ENCODE measurements at places on chromosomes 5 and 9. TPM values are rescaled to one million over a fixed set of nuclear protein-coding genes. Genes with fewer than 3 reads are reported as not detected.
A peak's percentile ranks its signal among the peaks of the same experiment; 100 is the strongest.

The HACD4 gene
- total RNA-seq: 3.3 TPM

DNA sequence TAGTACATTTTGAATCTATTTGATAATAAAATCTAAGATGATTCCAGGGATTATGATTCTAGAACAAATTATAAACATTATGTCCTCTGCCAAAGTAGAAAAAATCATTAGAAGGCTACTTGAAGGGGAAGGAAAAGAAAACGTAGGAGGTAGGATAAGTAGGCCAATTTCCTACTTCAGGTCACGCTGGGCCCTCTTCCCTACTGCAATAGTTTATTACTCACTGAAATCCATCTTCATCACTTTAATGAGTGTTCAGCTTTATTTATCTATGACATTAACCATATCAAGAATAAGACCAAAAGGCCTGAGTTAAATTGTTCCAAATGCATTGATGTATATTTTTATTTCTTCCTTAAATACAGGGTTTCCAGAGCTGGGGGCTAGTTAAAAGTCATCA is 21.6 kb downstream of the SLC28A3 start:
- no peak for DNase-seq

DNA sequence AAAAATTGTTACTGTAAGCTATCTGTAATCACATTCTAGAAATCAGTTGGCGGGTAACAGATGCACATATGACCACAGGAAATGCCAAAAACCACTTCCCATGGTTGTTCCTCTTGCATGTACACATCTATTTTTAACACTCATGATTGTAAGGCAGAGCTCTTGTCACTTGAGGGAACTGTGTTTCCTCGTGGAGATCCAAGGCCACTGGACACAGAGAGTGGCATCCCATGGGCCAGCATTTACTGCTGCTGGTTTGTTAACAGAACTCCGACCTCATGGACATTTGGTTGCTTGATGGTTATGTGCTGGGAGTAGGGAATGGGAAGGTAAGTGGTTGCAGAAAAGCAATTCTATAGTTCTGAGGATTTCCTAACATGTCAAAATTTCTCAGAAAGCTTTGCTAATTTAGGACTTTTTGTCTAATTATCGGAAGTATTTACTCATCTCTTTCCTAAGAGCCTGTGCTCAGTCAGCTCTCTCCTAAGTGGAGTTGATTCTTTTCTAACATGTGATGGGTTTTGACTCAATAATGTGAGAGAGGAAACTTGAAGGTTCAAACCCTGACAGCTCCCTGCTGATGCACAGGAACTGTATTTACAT is 202.0 kb upstream of the NR3C1 start:
- peak; percentile 14 for DNase-seq

- DNase-seq: no peak
These were observed 6.1 kb downstream of the RORB start for GRCh38 chr9:74503219-74503618.

The PCDHA12 gene
- total RNA-seq: 0.55 TPM

The HRH2 gene
- total RNA-seq: 0.20 TPM

The CHSY3 gene
- total RNA-seq: 0.60 TPM

DNA sequence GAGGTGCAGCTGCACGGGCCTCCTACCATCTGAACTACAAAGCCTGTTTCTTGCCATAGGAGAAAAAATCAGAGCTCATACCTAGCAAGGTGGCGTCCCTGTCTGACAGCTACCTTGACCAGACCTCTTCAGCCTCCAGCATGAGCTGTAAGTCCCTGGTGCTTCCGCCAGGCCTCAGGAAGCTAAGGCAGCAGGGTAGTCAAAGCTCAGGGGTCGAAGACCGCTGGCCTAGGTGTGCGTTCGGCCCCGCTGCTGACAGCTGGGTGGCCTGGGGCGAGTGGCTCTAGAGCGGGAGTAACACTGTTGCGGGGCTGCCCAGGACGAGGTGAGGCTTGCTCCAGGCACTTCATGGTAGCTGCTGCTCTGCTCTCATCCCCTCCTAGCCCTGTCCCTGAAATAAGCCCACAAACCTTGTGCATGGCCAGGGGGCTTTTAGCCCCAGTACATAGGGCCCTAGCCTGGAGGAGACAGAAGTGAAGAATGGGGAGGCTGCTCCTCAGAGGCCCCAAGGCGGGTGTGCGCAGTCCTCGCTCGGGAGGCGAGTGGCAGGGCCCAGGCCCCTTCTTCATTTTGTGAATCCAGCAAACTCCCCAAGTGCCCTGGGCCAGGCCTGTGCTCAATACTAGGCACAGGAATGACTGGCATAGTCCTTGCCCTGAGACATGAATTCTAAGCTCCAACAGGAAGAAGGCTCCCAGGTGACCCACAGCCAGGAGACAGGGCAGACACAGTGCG is 5.4 kb downstream of the TOR2A start:
- DNase-seq: no peak

GRCh38 chr9:124164811-124165210 is 92.9 kb upstream of the NEK6 start:
- no peak for DNase-seq

DNA sequence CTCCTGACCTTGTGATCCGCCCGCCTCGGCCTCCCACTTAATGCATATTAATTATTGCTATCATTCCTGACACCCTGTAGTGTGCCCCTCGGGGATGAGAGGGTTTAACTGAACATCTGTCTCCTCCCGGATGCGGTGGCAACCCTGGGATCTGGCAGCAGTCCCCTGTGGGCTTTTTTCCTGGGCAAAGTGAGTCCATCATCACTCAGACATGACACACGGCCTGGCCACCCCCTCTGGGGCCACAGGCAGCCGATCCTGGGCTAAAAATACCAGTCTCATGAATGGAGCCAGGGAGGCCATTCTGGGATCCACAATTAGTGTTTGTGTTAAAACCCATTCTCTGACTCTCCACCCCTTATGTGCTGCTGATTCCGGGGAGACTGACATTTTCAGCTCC is 161.2 kb downstream of the RGS3 start:
- DNase-seq: no peak

The EPB41L4A gene
- total RNA-seq: 10.1 TPM

DNA sequence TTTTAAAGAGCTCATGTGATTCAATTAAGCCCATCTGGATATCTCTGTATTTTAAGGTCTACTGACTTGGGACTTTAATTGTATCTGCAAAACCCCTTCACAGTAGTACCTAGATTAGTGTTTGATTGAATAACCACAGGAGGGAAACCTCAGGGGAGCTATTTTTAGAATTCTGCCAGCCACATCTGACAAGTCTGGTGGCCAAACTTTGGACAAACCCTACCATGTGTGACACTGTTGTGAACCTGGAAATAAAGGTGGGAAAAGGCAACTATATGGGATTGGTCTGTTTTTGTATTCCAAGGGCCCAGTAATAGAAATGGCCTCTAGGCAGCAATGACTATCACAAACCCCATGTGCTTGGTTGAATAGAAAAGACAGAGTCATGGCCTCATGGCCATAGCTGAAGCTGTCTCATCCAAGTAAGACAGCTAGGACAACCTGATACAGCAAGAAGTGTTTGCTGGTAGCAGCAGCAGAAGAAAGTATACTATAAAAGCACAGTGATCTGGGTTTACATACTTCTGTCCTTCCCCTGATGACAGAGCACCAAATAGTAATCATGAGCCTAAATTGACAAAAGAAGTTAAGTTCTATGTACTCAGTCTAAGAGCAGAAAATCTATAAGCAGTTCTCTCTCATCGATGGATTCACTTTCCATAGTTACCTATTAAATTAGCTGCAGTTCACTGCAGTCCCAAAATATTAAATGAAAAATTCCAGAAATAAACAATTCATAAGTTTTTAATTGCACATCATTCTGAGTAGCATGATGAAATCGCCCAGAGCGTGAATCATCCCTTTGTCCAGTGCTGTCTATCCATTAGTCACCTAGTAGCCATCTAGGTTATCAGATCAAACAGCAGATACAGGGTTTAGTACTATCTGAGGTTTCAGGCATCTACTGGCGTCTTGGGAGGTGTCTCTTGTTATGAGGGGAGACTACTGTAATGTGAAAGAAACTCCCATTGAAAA is 189.8 kb downstream of the ARHGAP26 start:
- no peak for DNase-seq

GRCh38 chr5:127757576-127757975 is 54.4 kb downstream of the CCDC192 start:
- peak; percentile 39 for DNase-seq

DNA sequence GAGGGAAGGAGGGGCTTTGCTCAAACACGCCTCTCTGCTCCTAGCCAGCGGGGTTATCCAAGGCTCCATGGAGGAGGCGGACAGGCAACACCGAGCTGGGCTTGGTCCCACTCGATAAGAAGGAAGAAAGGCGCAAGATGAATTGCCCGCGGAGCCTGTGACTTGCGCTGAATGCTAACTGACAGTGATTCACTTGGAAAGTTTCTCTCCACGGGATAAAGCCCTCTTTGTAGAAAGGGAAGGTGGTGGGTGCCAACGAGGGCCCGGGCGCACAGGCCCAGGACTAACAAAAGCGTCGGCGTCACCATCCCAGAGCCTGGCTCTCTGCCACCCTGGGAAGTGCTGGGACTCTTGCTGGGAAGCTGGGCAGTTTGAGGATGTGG is 76.0 kb downstream of the VAV2 start:
- no peak for DNase-seq

- DNase-seq: peak; percentile 14
These were observed 15.8 kb upstream of the PSAT1 start for GRCh38 chr9:78280982-78281668.

GRCh38 chr5:54676481-54677340 is 159.2 kb downstream of the SNX18 start:
- no peak for DNase-seq

GRCh38 chr9:29213417-29214153 is 1640.3 kb upstream of the C9orf72 start:
- DNase-seq: no peak

The GPRIN1 gene
- total RNA-seq: 1.6 TPM

The IRX1 gene
- not detected for total RNA-seq

The PHF24 gene
- total RNA-seq: not detected

The LCN9 gene
- total RNA-seq: not detected

DNA sequence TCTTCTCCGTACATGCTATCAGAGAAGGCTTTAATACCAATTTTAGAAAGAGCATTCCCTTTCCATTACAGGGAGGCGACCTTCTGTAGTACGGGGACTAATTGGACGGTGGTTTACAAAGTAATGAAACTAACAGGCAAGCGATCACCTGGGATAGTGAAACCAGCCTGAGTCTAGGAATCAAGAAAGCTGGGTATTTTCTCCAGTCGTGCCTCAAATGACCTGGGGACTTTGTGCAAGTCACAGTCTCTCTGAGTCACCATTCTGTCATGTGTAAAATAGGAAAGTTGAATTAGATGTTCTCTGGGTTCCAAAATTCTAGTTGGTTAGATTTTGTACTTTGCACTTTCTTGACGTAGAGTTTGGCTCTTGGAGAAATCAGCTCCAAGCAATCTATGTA is 22.7 kb upstream of the SSBP2 start:
- DNase-seq: no peak

The TMEM232 gene
- total RNA-seq: 4.1 TPM

DNA sequence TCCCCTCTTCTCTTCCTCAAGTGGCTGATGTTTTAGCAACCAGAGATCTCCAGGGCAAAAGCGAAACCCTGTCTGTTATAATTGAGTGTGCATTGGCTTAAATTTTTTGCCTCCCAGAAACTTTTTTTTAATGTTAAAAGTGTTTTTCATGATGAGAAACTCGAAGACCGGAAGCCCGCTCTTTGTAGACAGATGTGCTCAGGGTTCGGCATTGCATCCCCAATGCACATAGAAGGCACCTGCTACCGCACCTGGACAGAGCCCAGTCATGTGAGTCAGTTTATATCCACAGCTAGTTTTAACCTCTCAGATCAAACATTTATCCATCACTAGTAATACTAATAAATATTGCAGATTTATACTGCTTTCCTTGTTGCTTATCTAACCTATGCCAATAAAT is 19.5 kb upstream of the NADK2 start:
- no peak for DNase-seq

DNA sequence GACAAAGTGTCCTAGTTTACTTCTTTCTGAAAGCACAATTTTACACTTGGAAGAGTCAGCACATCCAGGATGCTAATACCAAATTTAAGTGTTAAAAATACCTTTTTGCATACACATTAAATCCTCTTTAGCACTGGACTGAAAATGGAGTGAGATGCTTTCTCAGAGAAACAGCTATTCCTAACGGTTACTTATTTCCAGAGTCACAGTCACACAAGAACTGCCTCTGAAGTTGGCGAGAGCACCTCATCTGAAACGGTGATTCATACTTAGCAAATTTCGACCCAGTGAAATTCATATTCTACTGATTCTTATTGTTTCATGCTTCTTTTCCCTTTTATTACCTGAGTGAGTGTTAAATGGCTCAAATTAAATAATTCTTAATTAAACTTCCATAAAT is 12.2 kb downstream of the CDH18 start:
- DNase-seq: no peak

- DNase-seq: no peak
These were observed 400.0 kb downstream of the KIAA0825 start for GRCh38 chr5:94218374-94218773.

GRCh38 chr9:105979290-105979689 is 284.9 kb downstream of the TMEM38B start:
- no peak for DNase-seq

The IL13 gene
- not detected for total RNA-seq

The ZFP2 gene
- not detected for total RNA-seq

DNA sequence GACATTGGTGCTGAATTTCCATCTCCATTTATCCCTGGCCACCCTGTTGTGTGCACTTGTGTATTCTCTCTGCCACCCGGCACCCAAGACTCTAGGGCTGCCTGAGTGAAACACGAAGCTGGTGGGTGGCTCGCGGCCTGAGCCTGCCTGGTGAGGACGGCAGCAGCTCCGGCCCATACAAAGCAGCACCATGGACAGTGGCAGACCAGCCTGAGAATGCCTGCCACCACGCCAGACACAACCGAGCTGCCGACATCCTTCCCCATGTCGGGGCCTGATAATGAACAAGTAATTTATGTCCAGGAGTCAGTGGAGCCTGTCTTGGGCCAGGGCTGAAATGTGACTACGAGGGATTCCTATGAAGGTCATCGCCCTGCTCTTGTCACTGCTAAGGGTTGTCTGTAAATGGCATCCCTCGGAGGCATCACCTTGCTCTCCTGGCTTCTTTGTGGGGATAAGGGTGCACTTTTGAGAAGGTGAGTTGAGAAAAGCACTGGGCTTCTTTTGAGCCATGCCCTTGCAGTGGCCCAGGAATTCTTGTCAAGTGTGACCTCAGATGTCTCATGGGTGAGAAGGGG is 175.7 kb downstream of the MELK start:
- DNase-seq: no peak

- no peak for DNase-seq
These were observed 75.4 kb upstream of the ZFAND5 start for GRCh38 chr9:72440378-72440777.
